Mesendoderm (in vitro differentiated cells): ENCODE measurements at places on chromosomes 11 and 22.

GRCh38 chr11:83140691-83141455, 16.1 kb upstream of the PCF11 start:
- no peak for DNase-seq

GRCh38 chr11:122877732-122878131, 4.8 kb upstream of the JHY start:
- no peak for DNase-seq

DNA sequence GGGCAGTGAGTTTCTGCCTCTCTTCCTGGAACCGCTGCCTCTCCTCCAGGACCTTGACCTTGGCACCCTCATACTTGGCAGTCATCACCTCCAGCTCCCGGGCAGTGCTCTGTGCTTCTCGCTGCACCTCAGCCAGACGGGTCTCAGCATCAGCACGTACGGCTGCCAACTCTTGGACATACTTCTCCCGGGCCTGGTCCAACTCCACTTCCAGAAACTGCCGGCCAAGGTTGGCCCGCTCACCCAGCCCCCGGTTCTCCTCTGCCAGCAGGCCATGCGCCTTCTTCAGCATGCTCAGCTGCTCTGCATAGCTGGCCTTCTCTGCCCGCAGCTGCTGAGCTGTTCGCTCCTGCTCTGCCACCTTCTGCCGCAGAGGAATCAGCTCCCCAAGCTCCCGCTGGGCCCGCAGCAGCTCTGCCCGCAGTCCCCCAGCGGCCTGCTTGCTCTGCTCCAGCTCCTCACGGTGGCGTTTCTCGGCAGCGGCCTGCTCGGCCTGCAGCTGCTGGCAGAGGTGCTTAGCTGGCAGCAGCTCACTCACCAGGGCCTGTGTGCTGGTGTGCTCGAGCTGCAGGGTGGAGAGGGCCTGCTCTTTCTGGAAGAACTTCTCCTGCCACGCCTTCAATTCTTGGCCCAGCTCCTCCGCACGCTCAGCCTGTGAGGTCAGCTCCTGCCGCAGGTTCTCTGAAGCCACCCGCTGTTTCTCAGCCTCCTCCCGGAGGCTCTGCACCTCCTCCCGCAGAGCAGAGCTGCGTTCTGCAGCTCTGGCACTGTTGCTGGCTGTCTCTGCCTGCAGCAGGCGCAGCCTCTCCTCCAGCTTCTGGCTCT, 14.4 kb downstream of the IL18BP start:
- DNase-seq = peak; percentile 68

GRCh38 chr22:39254122-39254521, 9.3 kb upstream of the PDGFB start:
- DNase-seq = no peak

DNA sequence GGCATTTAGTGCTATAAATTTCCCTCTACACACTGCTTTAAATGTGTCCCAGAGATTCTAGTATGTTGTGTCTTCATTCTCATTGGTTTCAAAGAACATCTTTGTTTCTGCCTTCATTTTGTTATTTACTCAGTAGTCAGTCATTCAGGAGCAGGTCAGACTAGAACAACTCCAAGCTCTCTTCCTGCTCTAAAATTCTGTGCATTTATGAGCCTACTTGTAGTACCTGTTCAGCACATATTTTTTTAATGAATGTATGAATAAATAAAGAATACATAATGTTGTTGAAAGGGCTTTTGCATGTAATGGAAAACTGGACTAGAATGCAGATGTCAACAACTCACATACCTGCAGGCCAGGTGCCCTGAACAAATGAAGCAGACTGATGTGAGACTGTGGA, 13.7 kb upstream of the HEPHL1 start:
- no peak for DNase-seq

DNA sequence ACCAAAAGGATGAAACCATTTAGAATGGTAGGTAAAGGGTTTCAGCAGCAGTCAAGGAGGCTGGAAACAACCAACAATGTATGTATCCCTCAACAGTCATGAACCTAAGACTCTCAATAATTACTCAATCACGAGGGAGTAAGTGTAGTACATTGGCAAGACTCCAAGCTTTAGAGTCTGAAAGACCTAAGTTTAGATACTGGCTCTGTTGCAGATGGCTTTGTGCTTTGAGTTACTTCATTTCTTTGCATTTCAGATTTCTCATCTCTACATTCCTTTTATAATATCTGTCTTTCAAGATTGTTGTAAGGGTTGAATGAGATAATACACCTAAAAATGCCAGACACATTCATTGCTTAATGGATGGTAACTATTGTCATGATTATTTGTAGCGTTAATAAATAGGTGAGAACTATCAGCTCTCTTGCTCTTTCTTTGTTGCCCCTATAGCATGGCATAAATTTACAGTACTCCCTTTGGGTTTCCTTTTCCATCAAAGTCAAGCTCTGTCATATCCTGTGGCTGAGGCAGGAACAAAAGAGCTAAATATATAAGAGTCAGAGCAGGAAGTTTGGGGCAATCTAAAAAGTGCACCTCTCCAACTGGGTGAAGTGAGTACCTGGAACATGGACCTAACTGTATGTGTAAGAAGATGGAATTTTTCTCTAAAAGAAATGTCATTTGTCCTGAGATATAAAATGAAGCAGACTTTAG, 228.2 kb upstream of the ZC3H12C start:
- no peak for DNase-seq

DNA sequence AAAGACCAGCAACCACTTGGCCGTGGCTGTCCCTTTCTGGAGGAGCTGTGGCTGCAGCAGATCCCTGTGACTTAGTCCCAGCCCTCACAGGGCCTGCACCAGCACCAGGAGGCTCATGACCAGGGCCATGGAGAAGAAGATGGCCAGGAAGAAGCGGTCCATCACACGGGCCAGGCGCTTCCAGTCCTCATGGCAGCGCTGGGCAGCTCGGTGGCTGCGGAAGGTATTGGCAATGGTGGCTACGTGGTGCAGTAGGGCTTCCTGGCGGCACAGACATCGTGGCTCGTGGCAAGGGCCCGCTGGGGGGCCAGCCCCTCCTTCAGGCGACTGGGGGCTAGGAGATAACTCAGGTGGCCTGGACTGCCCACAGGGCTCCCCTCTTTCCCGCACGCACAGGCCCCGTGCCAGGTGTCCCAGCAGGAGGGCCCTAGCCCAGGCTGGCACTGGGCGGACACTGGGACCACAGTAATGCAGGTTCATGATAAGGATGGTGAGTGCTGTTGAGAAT, 5.1 kb downstream of the CHRNA10 start:
- no peak for DNase-seq
